ENCODE measurements at places on chromosomes 7 and 10. TPM values are rescaled to one million over a fixed set of nuclear protein-coding genes. Genes with fewer than 3 reads are reported as not detected.

DNA sequence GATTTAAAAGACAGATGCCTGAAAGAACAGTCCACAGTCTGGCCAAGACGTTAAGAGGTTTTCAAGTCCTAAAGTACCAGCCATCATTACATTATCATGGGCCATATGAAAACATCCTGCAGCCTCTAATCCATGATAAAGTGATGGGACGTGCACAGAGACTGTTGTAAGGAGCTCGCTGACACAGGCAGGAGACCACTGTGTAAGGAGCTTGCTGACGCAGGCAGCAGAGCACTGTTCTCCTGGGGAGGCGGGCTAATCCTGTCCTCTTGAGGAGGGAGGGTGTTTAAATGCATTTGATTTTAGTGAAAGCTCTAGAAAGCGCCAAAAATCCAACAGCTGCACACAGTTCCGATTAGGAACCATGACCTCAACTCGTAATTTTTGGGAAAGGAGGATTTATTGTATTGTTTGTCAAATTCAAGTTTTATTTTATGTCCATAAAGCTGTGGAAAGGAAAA, 16.9 kb downstream of the SVIL start:
- no peaks in the 10 kb centered on the region for H3K36me3 ChIP-seq
- no peaks in the 10 kb centered on the region for H3K27me3 ChIP-seq
- H3K27ac ChIP-seq = no peak overlapping the region
- no peaks in the 10 kb centered on the region for H3K4me1 ChIP-seq
- no peak overlapping the region for H3K4me3 ChIP-seq
- no peak for DNase-seq

IL2RA gene
- not detected for total RNA-seq

SGCE gene
- 158 TPM for total RNA-seq

DNA sequence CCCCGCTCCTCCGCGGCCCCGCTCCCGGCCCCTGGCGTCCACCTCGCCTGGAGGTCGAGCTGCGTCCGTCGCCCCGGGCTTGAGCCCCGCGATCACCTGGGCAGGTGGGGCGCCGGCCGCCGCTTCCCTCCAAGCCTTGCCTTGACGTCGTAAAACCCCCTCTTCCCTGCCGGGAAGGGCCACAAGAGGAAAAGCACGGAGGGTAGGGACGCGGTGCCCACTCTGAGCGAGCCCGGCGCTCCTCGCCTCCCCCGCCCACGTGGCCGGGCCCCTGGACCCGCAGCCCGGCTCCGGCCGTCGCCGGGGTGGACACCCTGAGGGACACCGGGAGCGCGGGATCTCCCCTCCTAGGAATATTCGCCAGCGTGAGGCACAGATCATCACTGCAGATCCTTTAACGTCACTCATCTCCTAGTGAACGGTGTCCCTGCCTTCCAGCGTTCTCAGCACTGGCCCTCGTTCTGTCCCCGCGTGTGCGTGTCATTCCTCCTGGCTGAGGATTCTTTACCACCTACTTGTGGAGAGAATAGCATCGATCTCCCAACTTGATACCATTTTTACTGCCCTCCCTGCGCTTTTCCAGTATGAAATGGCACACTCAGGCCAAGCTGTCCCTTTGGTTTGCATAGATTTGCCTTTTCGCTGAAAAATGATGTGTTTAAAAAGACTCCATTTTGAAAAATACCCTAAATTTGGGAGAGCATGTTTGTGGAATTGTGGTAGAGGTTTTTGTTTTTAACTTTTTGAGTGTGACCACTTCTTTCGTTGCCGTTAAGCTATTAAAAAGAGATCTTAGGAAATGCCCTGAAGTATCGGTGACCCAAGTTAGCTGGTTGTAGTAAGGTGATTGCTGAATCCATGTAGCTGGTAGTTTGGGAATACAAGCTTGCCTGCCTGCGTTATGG, 649 bp downstream of the ACTR3B start:
- no peaks in the 10 kb centered on the region for H3K36me3 ChIP-seq
- H3K27me3 ChIP-seq = no peaks in the 10 kb centered on the region
- peaks cover 7% of the 10 kb centered on the region for H3K4me1 ChIP-seq
- peak; percentile 50 for DNase-seq

DNA sequence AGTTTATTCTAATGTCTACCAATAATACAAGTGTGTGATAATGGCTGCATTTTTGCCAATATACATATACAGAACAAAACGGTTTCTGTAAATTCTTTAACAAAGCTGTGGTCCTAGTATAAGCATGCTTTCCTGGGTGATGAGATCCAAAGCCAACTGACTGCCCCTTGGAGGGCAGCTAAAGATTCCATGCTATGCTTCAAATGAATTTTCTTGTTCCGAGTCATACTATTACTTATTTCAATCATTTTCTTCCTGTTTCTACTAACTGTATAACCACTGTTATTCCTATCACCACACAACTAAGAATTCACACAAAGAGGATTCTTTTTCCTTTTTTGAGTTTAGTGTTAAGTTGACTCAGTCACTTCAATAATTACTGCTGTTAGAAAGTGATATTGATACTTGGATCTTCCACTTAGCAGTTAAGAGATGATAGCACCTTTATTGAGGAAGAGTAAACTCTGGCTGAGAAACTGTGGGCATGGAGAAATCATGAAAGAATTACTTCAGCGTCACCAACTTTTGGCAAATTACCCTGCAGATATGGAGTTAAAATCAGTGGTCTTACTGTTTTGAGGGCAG, 197.5 kb downstream of the ARL4A start:
- no peak overlapping the region for H3K4me3 ChIP-seq
- H3K4me1 ChIP-seq = no peaks in the 10 kb centered on the region
- no peaks in the 10 kb centered on the region for H3K36me3 ChIP-seq
- H3K27ac ChIP-seq = no peak overlapping the region

ZNF503 gene
- 89.2 TPM for total RNA-seq

SPDYE5 gene
- total RNA-seq = not detected

DNA sequence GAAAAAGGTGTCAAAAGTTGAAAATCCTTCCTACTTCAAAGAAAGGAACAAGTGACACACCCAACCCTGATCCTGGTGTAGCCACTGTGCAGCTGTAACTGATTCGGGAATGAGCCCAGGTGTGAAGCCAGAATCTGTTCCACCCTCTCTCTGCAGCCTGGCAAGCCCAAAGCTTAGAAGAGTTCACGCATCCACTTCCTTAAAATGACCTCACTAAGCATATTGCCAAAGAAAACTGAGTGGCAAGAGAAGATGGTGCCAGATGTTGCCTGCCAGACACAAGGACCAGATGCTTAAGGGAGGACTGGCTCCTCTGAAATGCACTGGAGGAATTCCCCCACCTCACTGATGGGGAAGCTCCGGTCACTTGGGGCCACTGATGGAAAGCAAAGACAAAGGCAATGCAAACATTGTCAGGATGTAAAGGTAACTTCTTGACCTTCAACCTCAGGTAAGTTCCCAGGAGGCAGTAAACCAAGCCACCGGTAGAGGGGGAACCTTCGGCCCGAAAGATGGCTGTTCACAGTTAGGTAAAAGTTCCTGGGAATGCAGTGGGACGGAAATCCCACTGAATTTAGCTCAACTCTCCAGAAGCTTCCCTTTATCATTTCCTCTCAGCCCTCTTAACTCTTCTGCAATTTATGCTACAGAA, 554.9 kb downstream of the KCNMA1 start:
- H3K27ac ChIP-seq = no peak overlapping the region
- H3K4me3 ChIP-seq = no peak overlapping the region
- H3K27me3 ChIP-seq = no peaks in the 10 kb centered on the region

ADARB2 gene
- total RNA-seq = 1.9 TPM

GATA3 gene
- total RNA-seq = 7.3 TPM

GRCh38 chr10:123087786-123088185, 48.0 kb upstream of the HMX3 start:
- no peaks in the 10 kb centered on the region for H3K27me3 ChIP-seq
- H3K27ac ChIP-seq = no peak overlapping the region
- no peaks in the 10 kb centered on the region for H3K4me1 ChIP-seq

GRCh38 chr7:155234950-155235789, 62.5 kb upstream of the INSIG1 start:
- H3K36me3 ChIP-seq = no peaks in the 10 kb centered on the region
- no peaks in the 10 kb centered on the region for H3K4me1 ChIP-seq
- DNase-seq = no peak
- H3K27ac ChIP-seq = no peak overlapping the region
- no peaks in the 10 kb centered on the region for H3K27me3 ChIP-seq
- H3K4me3 ChIP-seq = no peak overlapping the region

- no peaks in the 10 kb centered on the region for H3K4me1 ChIP-seq
- no peaks in the 10 kb centered on the region for H3K27me3 ChIP-seq
- H3K36me3 ChIP-seq = no peaks in the 10 kb centered on the region
- DNase-seq = no peak
These were observed 176.8 kb upstream of the AGR3 start for GRCh38 chr7:17058568-17058967.

GNAT3 gene
- not detected for total RNA-seq

- H3K27me3 ChIP-seq = no peaks in the 10 kb centered on the region
- no peaks in the 10 kb centered on the region for H3K36me3 ChIP-seq
- no peaks in the 10 kb centered on the region for H3K4me1 ChIP-seq
- no peak for DNase-seq
These were observed 55.4 kb upstream of the LMTK2 start for GRCh38 chr7:98051118-98051744.

DNA sequence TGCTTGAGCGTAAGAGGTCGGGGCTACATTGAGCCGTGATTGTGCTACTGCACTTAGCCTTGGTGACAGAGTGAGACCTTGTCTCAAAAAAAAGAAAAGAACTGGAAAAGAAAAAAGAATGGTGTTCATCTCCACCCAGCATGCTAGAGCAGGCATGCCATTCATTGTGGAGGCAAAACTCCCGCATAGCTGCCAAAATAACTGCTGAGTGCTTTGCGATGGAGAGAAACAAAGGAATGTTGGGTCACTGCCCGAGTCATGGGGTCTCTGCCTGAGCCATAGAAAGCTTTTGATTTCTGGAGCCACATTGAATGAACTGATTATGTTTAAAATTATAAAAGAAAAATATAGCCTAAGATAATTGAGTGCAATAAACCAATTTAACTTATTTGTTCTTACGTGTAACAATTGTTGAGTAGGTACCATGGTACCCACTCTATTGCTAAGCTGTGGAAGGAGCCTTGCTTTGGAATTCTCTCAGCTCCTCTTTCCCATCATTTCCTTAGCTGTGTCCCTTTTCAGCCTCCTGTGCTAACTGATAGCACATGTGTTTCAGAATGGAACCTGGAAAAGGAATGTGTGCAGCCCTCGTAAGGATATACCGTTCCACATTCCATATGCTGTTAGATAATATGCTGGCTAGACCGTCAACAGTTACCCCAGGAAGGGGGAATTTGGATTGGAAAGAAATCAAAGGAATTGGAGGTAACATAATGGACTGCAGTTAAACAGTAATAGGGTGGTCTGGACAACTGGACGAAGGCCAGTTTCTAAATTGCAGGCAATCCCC, 99.0 kb downstream of the KIAA1217 start:
- no peaks in the 10 kb centered on the region for H3K36me3 ChIP-seq
- no peak overlapping the region for H3K4me3 ChIP-seq
- no peak for DNase-seq
- H3K4me1 ChIP-seq = no peaks in the 10 kb centered on the region
- no peak overlapping the region for H3K27ac ChIP-seq

ASB4 gene
- total RNA-seq = 39.9 TPM

GRCh38 chr10:95820363-95820762, 64.4 kb downstream of the ENTPD1 start:
- no peak overlapping the region for H3K4me3 ChIP-seq
- H3K36me3 ChIP-seq = no peaks in the 10 kb centered on the region
- DNase-seq = no peak
- no peak overlapping the region for H3K27ac ChIP-seq

GIMAP1 gene
- 5.7 TPM for total RNA-seq

GRCh38 chr7:116052006-116052405, 21.4 kb upstream of the TFEC start:
- H3K4me3 ChIP-seq = no peak overlapping the region
- no peaks in the 10 kb centered on the region for H3K27me3 ChIP-seq
- H3K4me1 ChIP-seq = no peaks in the 10 kb centered on the region
- no peak overlapping the region for H3K27ac ChIP-seq
- no peak for DNase-seq

- H3K36me3 ChIP-seq = no peaks in the 10 kb centered on the region
- H3K4me1 ChIP-seq = no peaks in the 10 kb centered on the region
- H3K27ac ChIP-seq = no peak overlapping the region
These were observed 24.9 kb downstream of the COL28A1 start for GRCh38 chr7:7510794-7511193.

DNA sequence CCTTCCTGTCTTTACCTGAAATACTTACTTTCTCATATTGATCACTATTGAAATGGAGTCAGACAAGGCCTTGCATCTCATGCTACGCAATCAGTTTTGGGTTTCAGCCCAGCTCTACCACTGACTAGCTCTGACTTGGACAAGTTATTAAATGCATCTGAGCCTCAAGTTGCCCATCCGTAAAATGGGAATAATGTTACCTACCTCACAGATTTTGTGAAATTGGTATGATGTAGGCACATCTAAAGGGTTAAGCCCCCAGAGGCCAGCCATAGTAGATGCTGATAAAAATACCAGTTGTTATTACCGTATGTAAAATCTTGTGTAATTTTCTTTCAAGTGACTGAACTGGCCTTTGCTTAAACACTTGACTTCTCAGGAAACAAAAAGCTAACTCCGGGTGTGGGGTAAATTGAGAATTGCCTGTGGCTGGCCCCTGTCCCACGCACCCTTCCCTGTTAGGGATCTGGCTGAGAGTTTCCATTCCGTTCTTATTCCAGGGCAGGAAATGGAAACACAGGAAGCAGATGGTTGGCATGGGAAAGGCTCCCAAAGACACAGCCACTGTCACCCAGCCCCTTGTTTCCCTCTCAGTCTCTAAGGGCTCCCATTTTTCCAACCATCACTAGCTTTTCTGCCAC, 7.5 kb downstream of the DUSP5 start:
- no peak overlapping the region for H3K4me3 ChIP-seq
- no peaks in the 10 kb centered on the region for H3K27me3 ChIP-seq
- peak overlapping the region; percentile 82 for H3K27ac ChIP-seq

SLC16A12 gene
- total RNA-seq = 0.26 TPM

FAM180A gene
- total RNA-seq = 0.17 TPM

DNA sequence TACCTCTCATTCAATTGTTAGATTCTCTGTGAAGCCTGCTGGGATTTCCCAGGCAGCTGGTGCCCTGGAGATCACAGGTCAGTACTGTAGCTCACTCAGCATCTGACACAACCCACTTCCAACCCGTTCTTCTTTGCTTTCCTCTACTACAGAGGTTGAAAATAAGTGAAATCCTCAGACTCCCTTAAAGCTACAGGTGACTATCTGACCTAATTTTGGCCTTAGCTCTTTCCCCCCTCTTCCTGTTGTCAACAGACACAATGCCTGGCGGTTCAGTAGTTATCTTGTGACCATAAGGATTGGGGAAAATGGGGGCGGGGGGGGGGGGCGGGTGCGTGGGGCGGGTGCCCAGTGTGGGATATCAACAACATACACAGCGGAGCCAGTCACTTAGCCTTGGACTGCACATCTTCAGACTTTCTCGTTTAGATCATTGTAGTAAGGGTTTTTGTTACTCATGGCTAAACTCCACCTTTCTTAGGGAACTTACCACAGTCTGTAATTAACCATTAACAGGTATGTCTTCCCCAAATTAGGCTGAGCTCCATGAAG, 37.8 kb downstream of the MTPN start:
- H3K4me1 ChIP-seq = peaks cover 15% of the 10 kb centered on the region
- no peak for DNase-seq
- H3K36me3 ChIP-seq = no peaks in the 10 kb centered on the region
- no peak overlapping the region for H3K27ac ChIP-seq
- no peaks in the 10 kb centered on the region for H3K27me3 ChIP-seq
- H3K4me3 ChIP-seq = no peak overlapping the region

TMEM270 gene
- total RNA-seq = not detected

ENTPD1 gene
- total RNA-seq = 35.2 TPM

TMEM273 gene
- 10.0 TPM for total RNA-seq

H2BK1 gene
- total RNA-seq = not detected

EPDR1 gene
- 104 TPM for total RNA-seq

- no peaks in the 10 kb centered on the region for H3K36me3 ChIP-seq
- no peak overlapping the region for H3K4me3 ChIP-seq
- no peak for DNase-seq
- no peak overlapping the region for H3K27ac ChIP-seq
These were observed 169.1 kb upstream of the MEOX2 start for GRCh38 chr7:15855525-15856109.
